ENCODE measurements at places on chromosomes 2 and 18.

- no peak for DNase-seq
These were observed 141.1 kb downstream of the HDAC4 start for GRCh38 chr2:239259603-239260298.

DNA sequence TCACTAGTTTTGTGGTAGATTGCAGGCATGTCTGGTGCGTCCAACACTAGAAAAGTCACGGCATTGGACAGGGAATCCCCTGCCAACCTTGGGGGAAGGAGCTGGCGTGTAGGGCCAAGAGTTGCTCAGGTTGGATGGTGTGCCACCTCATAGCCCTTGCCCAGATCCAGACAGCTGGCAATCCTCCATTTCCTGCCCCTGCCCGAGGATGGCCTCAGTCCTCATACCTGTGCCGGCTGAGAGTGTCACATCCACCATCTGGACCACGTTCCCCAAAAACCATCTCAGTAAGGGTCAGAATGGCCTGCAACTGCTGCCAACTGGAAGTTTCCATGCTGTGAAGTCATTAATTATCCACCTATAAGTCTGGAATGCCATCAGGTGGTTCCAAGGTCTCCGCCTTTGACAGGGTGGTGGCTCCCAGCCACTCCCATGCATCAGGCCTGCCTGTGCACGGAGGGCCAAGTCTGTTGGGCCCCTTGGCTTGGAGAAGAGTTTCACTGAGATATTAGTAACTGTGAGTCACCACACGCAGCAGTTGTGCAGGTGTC lies 55.0 kb downstream of the IMPA2 start:
- DNase-seq: no peak

DNA sequence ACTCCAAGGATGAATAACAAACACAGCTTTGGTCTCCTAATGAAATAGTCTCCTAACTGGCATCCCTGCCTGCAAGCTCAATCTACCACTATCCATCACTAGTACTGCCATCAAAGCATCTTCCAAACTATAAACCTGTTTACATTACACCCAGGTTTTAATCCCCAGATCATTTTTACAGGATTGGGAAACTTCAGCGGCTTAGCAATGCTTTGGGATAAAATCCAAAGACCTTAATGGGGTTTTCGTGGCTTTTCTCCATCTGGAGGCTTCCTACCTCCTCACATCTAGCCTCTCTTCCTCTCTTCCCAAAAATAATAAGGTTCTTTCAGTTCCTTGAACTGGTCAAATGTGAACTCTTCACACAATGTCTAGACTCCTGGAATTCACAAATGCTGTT lies 92.2 kb upstream of the SETBP1 start:
- no peak for DNase-seq

DNA sequence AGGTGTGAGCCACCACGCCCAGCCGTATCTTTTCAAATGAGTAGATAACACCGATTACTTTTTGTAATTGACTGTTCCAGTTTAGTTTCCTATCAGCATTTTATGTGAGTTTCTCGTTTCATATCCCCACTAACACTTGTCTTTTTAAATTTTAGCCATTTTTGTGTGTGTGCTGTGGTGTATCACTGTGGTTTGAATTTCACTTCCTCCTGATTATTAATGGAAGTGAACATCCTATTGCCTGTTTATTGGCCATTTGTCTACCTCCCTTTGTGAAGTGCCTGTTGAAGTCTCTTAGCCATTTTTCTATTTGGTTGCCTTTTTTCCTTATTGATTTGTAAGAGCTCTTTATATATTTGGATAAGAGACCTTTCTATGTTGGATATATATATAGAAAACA lies 91.7 kb upstream of the STON1 start:
- DNase-seq: no peak
